Hematopoietic multipotent progenitor cell treated with erythropoietin and hydrocortisone succinate and interleukin-3 and kit ligand, for 6 days (in vitro differentiated cells): ENCODE measurements at places on chromosomes 7 and 10.
A peak's percentile ranks its signal among the peaks of the same experiment; 100 is the strongest.

DNA sequence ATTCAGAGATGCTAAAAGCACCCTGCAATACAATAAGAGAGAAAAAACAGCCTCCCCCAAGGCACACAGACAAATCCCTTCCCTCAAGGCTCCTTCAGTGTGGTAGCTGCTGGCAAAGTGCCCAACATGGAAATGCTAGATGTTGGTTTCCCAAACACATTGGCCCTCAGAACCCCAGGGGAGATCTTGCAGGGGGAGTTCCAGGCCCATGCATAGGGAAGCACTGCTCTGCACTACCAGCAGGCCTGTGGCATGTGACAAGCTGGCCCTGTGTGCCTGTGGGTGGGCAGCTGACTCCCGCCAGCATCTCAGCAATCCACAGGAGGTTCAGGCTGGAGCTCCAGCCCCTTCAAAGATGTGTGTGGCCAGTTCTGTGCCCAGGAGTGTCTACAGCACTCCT is 16.8 kb upstream of the CSGALNACT2 start:
- peak; percentile 20 for DNase-seq

GRCh38 chr7:132760244-132760623 is 184.0 kb upstream of the PLXNA4 start:
- DNase-seq = no peak

- no peak for DNase-seq
Observed at GRCh38 chr7:96005271-96005670, 232.9 kb downstream of the DYNC1I1 start.

- DNase-seq = peak; percentile 81
Observed at GRCh38 chr10:31930023-31930751, 1.6 kb upstream of the ARHGAP12 start.
